ENCODE measurements at places on chromosomes 11 and 22. TPM values are rescaled to one million over a fixed set of nuclear protein-coding genes. Genes with fewer than 3 reads are reported as not detected.

- DNase-seq = peak; percentile 29
These were observed 136.2 kb downstream of the OSBP2 start for GRCh38 chr22:30830907-30831306.

DNA sequence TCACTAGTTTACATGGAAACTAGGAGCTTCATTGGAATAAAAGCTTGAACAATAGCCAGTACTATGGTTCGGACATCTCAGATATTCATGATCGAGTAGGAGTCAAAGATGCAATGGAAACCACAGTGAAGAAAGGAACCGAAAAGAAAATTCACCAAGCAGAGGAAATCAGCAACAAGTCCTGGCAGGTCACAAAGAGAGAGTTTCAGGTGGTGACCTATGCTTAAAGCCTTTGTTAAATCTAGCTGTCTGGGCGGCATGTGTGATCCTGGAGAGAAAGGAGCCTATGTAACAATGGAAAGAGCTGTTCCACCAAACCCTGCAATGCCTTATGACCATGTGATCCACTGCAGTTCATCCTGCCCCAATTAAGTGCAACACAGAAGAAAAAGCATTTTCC is 68.9 kb upstream of the POU2AF2 start:
- DNase-seq = no peak

GRCh38 chr22:27801616-27802345 is at the start of gene MN1:
MN1 (minus strand) TSS chr22:27801756; CDS start chr22:27800543, 1,213 bp downstream.
- peak; percentile 95 for DNase-seq

DNA sequence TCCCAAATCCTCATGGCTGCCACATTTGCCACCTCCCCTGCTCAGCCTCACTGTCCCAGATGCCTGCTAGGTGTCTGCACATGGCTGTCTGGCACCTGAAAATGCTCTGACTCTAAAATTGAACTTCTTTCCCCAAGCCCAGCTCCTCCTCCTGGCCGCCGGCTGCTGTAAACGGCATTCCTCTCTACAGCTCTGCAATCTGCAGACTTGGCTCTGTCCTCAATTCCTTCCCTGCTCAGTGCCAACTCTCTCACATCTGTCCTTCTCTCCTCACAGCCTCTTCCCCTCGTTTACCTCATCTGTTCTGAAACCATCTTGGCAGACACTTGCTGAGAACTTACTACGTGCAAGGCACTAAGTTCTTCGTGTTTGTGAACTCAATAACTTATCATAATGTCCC is 169.4 kb upstream of the SYT13 start:
- DNase-seq = no peak

- DNase-seq = no peak
These were observed 59.9 kb upstream of the RRAS2 start for GRCh38 chr11:14418801-14419417.

Gene CST6
- polyA plus RNA-seq = not detected

Gene LGR4
- polyA plus RNA-seq = 6.3 TPM

Data from brain (organoid and tissue), 16 donors.